ENCODE measurements at places on chromosomes 5 and 9.
A peak's percentile ranks its signal among the peaks of the same experiment; 100 is the strongest.

DNA sequence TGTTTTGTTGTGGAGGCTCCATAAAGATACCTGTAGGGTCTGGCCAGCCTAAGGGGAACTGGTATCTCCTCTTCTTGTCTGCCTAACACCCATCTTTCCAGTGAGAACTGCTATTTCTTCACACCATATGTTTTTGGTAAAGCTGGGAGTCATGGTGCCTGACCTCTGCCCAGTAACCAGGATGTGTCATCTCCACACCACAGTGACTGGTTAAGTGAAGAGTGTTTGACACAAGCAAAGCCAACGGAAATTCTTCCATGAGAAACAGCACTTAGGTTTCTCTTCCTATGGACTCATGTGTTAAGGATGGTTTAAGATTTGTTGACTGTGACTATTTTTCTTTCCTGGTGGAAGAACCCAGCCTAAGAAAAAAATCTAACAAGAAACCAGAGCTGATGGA is 111.5 kb downstream of the HTR4 start:
- no peak for DNase-seq

- no peak for DNase-seq
Measured at GRCh38 chr9:129554649-129555048, 66.3 kb downstream of the C9orf50 start.

- DNase-seq = no peak
Measured at GRCh38 chr5:94285984-94286383, 332.4 kb downstream of the KIAA0825 start.

- peak; percentile 7 for DNase-seq
Measured at GRCh38 chr5:16467363-16468219, 2.0 kb upstream of the ZNF622 start.

GRCh38 chr9:97480174-97480573 is 21.3 kb upstream of the TMOD1 start:
- DNase-seq = no peak

- no peak for DNase-seq
Measured at GRCh38 chr5:175885813-175886212, 14.4 kb downstream of the CPLX2 start.

DNA sequence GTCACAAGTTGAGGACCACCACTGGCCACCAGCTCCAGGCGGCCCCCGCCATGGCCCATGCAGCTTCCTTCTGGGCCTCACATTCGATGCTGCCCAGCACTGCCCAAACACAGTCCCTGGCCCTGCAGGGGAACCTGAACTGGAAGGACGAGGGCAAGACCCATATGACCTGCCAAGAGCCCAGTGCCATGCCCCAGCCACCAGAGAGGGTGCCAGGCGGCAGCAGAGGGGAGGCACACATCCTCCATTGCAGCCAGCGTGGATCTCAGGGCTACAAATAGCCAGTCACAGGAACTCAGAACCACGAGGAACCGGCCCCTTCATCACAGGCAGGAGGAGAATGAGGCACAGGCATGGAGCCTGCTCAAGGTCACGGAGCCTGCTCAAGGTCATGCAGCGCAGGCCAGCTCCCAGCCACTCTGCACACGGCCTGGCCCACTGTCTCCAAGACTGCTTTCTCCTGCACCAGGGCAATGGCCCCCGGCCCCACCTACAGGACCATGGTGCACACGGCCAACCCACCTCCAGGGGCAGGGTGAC is 69.6 kb downstream of the SEMA4D start:
- DNase-seq = no peak

GRCh38 chr5:27619982-27620381 is 581.6 kb upstream of the CDH9 start:
- DNase-seq = no peak

- DNase-seq = no peak
Measured at GRCh38 chr5:171667341-171668096, 118.1 kb upstream of the SMIM23 start.

GRCh38 chr5:11214864-11215644 is 454.0 kb upstream of the DAP start:
- no peak for DNase-seq

DNA sequence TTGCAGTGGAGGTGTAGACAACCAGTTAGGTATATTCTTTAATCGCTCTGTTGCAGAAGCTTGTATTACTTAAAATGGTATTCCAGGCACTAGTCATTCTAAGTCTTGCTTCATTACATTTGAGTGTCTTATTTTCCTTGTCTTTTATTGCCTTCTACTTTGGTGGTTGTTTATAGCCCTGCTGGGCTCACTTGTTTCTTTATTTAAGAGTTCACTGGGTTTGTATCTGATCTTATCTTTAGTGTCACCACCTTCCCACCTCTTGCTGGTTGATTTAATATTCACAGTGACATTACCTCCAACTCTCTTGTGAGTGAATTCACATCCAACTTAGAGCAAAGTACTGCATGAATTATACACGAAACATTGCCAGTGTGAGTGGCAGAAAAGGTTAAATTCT is 83.6 kb upstream of the BNC2 start:
- no peak for DNase-seq

GRCh38 chr5:43236653-43237355 is 44.8 kb downstream of the NIM1K start:
- DNase-seq = no peak

GRCh38 chr9:108603141-108603540 is 252.6 kb downstream of the ACTL7B start:
- no peak for DNase-seq

GRCh38 chr9:135296735-135297455 is 182.7 kb upstream of the PPP1R26 start:
- no peak for DNase-seq

DNA sequence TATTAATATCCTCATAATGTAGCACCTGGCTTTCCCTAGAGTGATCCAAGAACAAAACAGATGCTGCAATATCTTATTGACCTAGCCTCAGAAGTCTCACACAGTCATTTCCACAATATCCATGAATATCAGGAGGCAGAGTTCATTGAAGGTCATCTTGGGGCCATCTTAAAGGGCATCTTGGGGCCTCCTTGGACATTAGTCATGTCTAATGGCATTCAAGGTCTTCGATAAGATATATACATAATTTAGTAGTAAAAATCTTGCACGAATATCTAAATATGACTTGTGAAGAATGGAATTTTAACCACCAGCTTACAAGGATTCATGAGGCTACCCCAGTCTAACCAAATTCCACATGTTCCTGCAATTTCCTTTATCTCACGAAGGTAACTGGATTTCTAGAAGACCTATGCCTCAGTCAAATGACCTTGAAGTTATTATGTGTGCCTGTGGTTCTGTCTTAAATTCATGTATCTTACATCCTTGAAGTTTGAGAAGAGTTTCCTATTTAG is 163.6 kb upstream of the SPEF2 start:
- DNase-seq = no peak

- DNase-seq = no peak
Measured at GRCh38 chr9:132857616-132858342, 20.3 kb downstream of the AK8 start.

DNA sequence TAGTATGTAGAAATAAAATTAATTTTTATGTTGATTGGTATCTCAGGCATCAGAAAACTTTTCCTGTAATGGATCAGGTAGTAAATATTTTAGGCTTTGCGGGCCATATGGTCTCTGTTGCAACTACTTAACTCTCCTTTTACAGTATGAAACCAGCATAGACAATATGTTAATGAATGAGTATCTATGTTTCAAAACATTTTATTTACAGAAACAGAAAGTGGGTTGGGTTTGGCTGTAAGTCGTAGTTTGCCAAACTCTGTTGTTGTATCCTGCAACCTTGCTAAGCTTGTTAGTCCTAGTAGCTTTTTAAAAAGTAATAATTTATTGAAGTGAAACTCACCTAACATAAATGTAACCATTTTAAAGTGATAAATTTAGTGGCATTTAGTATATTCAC is 132.1 kb downstream of the NR3C1 start:
- no peak for DNase-seq

DNA sequence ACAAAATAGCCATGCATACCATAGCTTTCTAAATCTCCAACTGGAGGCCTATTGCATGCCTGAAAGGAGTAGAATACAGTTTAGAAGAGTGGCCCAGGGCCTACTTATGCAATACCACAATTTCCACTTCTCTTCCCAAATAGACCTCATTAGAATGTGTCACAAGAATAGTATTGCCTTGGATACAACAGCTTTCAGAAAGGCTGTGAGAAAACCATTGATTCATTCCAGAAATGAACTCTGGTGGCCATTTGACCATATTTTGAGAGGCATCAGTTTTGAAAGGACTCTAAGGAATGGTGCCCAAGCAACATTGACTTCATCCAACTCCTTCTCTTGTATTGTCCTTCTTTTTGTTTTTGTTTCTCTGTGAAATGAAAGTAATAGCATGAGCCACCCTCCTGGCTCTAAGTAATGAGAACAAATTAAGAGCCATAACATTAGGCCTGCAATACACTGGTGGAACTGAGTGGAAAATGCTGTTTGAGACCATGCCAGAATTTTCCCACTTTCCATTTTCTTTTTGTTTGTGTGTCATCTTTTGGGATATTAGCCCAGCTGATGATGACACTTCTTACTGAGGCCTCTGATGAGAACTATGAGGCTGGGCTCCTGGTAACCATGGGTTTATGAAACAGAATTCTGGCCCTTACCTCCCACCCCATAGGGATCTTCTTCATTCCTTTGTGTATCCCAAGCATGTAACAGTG is 90.2 kb downstream of the TMEM174 start:
- no peak for DNase-seq

DNA sequence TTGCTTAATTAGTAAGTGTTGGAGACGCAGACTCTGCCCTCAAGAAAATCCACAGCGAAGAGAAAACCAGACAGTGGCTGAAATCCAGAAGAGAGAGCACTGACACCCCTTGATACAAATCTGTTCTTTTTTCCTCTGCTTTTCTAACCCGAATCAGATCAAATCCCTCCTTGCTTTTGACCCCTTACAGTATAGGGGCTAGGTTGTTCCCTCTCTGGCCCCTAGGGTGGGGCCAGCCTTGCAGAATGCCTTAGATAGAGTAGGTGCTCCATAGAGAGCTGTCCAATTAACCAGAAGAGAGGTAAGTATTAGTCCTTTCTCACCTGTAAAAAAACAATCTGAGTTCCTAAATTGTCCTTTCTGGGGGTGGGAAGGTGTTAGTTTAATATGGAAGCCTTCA is 10.1 kb downstream of the C1QTNF2 start:
- DNase-seq = peak; percentile 51

DNA sequence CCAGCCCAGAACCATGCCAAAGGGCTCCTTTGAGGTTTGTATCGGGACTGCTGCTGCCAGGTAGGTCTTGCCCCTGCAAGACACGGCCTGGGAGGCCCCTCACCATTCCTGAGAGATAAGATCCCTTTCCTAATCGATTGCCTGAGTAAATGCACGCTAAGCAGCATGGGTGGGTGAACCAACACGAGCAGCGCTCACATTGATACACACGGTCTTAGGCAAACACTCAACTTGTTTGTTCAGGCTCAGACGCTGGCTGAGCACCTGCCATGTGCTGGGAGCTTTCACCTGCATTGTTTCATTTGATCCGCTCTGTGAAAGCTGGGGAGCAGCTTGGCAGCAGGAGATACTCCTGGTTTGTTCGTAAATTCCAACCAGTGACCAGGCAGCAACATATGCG is 76.9 kb upstream of the NEURL1B start:
- no peak for DNase-seq

GRCh38 chr5:139282197-139282557 is 11.4 kb upstream of the MATR3 start:
- DNase-seq = no peak

DNA sequence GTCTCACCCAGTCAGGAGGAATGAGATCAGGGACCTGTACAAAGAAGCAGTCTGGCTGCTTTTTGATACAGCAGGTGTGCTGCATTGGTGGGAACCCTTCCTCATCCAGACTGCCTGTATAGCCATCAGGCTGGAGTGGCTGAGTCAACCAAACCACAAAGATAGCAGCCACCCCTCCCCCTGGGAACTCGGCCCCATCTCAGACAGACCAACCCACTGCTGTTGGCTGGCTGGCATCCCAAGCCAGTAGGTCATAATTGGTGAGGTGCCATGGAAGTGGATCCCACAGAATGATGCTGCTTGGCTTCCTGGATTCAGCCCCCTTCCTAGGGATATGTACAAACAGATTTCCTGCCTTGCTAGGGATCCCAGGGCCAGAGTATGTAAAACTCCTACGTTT is 60.9 kb downstream of the YTHDC2 start:
- DNase-seq = peak; percentile 28

DNA sequence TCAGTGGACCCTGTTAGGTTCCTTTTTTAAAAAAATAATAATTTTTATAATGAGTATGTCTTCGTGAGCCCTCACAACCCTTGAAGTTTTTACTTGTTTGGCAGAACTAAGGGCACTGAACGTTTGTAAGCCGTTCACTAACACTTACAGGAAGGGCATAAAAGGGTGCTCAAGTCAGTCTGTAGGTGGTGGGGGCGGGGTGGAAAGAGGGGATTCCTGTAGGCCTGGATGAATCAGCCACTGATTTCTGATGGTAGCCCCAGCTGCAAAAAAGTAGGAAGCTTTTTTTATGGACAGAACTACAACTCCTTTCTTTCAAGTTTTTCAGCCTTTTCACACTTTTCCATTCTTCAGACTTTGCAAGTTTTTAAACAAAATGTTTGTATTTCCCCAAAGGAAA is 35.8 kb downstream of the PIK3R1 start:
- no peak for DNase-seq

- DNase-seq = no peak
Measured at GRCh38 chr9:34982361-34982760, 7.2 kb upstream of the DNAJB5 start.

- DNase-seq = no peak
Measured at GRCh38 chr9:4421847-4422246, 68.4 kb upstream of the SLC1A1 start.

- no peak for DNase-seq
Measured at GRCh38 chr9:80648336-80648735, 1041.0 kb downstream of the TLE1 start.

GRCh38 chr9:4750023-4750673 is 9.1 kb upstream of the AK3 start:
- peak; percentile 100 for DNase-seq

- DNase-seq = peak; percentile 67
Measured at GRCh38 chr5:5497152-5497788, 74.8 kb downstream of the ICE1 start.

- DNase-seq = no peak
Measured at GRCh38 chr5:75463726-75464125, 47.7 kb downstream of the CERT1 start.

DNA sequence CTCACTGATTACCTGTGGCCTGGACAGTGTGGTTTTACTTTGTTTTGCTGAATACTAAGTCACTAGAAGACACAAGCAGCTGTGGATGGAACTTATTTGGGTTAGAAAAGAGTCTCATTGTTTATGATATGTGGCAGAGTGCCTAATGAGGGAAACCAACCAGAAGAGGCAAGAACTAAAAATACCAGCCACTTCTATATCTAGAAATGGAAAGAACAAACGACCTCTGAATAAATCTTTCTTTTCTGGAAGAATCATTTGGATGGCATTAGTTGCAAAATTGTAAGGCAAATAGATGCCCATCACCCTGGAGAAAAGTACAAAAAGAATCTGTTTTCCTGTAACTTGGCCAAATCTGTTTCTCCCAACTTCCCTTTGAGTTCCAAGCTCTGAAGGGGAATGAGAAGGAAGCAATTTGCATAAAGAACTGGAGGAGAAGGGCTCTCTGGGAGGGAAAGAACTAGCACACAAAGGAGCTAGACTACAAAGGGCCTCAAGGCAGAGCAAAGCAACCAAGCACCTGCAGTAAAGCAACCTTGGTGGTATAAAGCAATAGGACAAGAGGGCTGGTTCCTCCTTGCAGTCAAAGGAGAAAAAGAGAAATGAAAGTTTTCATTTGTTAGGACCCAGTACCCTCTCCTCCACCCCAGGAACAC is 455.4 kb downstream of the CAAP1 start:
- no peak for DNase-seq

- no peak for DNase-seq
Measured at GRCh38 chr9:134881313-134881670, 682 bp downstream of the FCN2 start.
